ENCODE measurements at places on chromosomes 16 and 17. TPM values are rescaled to one million over a fixed set of nuclear protein-coding genes. Genes with fewer than 3 reads are reported as not detected.

KCNJ12 gene
- total RNA-seq = 9.4 TPM

CTRB1 gene
- total RNA-seq = not detected

TSR3 gene
- 45.7 TPM for total RNA-seq

ACSM3 gene
- 6.5 TPM for total RNA-seq

NLGN2 gene
- 7.0 TPM for total RNA-seq

NOTUM gene
- total RNA-seq = 1.6 TPM
